ENCODE measurements at places on chromosomes 1 and 21.

DNA sequence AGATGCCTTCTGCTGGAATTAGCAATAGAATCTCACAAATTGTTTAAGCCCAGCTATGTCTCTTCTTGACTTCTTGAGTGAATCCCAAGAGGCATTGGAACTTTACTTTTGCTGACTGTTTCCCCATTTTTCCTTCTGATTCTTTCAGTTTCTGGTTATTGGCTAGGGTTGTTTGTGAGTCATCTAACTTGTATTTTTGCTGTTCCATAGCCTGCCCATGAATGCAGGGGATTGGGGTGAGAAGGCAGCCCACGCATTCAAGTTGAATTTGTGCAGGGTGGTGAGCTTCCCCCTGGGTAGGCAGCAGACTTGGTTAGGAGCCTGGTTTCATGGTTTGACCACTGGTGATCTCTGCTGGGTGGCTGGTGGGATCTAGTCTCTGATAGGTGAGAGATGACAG, 10.4 kb upstream of the KLF17 start:
- DNase-seq: no peak

GRCh38 chr1:216830424-216831210, 107.4 kb upstream of the ESRRG start:
- no peak for DNase-seq

DNA sequence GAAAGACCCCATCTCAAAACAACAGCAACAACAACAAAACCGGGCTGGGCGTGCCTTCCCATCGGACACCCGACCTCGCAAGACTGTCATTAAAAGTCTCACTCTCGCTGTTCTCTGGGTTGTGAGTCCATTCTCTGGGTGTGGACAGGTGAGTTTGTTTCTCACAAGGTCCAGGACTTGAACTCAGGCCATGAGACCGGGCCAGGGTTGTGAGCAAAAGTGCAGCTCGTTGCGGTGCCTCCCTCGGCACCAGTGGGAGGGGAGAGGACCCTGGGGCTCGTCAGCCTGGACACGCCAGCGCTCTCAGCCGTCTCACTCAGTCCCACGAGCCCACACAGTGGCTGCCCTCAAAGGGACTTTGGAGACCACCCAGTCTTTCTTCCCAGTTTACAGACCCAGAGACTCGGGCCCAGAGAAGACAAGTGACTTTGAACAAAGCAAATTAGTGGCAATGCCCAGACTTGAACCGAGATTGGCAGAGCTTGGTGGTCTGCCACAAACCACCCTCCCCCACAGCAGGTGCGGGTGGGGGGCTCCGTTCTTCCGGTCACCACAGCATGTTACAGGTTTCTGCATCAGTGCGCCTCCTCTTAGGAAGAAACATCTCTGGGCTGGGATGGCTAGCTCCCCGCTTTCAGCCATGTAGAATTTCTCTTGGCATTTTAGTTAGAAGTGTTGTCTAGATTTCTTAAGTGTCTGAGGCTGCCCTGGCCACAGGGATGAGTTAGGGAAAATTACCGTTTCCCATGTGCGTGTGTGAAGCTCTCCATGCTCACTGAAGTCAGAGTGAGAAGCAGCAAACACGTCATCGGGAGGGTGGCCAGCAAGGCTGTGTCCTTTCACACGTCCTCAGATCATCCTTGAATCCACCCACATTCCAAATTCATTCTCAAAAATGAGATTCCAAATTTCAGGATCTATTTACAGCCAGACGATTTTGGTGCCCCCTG, 28.3 kb downstream of the LRRC3 start:
- no peak for DNase-seq

GRCh38 chr1:162972773-162973172, 96.4 kb upstream of the RGS4 start:
- DNase-seq: no peak

GRCh38 chr1:172948457-172948856, 102.3 kb downstream of the TNFSF18 start:
- no peak for DNase-seq

DNA sequence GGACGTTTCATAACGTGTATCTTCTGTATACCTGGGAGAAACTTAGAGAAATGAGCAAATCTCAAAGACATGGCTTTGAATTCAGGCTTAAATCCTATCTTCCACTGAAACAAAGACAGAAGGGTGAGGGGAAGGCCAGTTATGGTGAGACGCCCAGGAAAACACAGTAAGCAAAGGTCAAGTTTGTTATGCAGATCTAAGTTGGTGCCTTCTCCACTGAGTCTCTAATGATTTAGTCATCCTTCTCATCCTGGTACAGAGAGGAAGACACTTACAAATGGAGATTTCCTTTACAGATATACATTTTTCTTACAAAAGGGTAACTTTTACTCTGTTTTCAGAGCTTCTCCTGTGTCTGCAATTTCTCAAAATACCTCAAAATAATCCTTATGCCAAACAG, 64.4 kb downstream of the MAP3K7CL start:
- no peak for DNase-seq

DNA sequence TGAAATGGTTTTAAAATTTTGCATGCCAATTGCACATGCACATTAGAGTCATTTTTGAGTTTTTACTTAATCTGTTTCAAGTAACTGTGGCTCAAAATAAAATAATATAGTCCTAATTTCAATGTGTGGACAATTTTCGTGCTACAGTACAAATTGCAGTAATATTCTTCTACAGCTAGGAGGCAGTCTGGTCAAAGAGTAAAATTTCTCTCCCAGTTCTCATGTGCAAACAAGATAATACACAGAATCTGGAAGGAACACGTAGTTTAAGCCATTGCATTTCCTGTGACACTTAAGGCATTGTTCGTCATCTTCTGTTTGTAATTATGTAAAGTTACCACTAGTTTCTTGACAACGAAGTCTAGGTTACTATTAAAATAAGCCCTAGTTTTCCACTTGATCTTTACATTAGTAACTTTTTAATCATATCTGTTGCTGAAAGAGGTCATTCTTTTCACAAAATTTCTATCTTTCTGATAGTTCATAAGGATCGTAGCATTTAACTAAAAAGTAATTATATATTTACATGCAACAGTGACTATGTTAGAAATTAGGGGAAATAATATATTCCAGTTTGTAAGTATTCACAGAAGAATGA, 28.9 kb downstream of the ODR4 start:
- no peak for DNase-seq

DNA sequence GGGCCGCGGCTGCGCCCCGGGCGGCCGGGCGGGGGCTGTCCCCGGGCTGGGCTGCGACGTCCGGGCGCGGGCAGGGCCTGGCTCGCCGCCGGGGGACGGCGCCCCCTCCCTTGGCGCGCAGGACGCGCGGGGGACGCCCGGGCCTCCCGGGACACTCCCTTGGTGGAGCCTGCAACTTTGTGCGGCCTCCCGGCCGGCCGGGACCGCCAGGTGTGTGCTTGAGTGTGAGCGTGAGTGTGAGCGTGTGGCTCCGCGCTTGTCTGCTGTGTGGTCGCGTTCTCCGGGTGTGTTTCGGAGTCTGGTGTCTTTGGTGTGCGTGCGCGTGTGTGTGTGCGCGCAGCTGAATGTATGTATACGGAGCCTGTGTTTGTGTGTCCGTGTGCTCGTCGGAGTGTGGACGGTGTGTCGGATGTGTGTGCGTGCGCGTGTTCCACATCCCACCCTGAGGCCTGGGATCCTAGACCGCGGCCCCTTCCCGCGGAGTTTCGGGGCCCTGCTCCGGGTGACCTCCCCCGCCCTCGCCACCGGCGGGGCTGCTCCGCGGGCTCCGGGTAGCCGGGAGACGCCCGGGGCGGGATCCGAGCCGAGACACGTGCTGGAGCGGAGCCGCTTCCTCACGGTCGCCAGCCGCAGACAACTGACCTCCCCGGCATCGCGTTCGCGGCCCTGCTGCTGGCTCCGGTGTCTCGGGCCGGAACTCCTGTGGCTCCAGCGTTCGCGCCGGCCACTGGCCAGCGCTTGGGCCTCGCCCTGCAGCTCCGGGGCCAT, 1.7 kb downstream of the PTPRU start:
- DNase-seq: no peak

- DNase-seq: no peak
Measured at GRCh38 chr1:196295766-196296165, 312.5 kb downstream of the KCNT2 start.

DNA sequence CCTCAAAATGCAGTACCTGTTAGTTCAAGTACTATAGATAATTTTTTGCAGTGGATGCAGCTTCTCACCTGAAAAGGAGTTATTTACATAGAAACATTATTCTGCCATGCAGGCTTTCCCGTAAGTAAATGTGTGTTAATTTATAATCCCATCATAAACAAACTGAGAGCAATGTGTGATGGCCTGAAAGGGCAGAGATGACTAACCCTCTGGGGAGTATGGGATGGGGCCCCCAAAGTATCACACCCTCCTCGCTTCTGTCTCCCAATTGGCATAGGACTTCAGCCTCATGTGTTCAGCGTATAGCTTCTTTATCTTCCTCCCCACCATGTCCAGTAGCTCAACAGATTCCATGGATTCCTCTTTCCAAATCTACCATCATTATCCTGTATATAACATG, 7.6 kb downstream of the HMGCL start:
- no peak for DNase-seq

Data from activated CD8-positive, alpha-beta memory T cell treated with anti-CD3 and anti-CD28 coated beads for 48 hours (primary cell).